ENCODE measurements at places on chromosomes 4 and X. TPM values are rescaled to one million over a fixed set of nuclear protein-coding genes. Genes with fewer than 3 reads are reported as not detected.

F8A2 gene
- total RNA-seq, result not detected

- H3K36me3 ChIP-seq, result no peaks in the 10 kb centered on the region
- no peak overlapping the region for H3K27ac ChIP-seq
- DNase-seq, result no peak
- H3K4me3 ChIP-seq, result no peak overlapping the region
Measured at GRCh38 chrX:78747971-78748370, 451 bp downstream of the LPAR4 start.

- H3K27me3 ChIP-seq, result no peaks in the 10 kb centered on the region
- no peaks in the 10 kb centered on the region for H3K36me3 ChIP-seq
- H3K4me1 ChIP-seq, result no peaks in the 10 kb centered on the region
- H3K27ac ChIP-seq, result no peak overlapping the region
Measured at GRCh38 chrX:140733766-140734342, 24.3 kb downstream of the LINC00632 start.

MAGEB2 gene
- total RNA-seq, result not detected

CXorf38 gene
- 15.0 TPM for total RNA-seq

MAGEB1 gene
- total RNA-seq, result not detected

DNA sequence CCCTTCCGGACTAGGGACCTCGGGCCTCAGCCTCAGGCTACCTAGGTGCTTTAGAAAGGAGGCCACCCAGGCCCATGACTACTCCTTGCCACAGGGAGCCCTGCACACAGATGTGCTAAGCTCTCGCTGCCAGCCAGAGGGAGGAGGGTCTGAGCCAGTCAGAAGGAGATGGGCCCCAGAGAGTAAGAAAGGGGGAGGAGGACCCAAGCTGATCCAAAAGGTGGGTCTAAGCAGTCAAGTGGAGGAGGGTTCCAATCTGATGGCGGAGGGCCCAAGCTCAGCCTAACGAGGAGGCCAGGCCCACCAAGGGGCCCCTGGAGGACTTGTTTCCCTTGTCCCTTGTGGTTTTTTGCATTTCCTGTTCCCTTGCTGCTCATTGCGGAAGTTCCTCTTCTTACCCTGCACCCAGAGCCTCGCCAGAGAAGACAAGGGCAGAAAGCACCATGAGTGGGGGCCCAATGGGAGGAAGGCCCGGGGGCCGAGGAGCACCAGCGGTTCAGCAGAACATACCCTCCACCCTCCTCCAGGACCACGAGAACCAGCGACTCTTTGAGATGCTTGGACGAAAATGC is at the start of gene WAS:
TSS of gene WAS (plus strand) at position 389 of the 572 bp plus-strand sequence. CDS start at position 444, 55 bp downstream.
- no peaks in the 10 kb centered on the region for H3K27me3 ChIP-seq
- H3K4me1 ChIP-seq, result peaks cover 36% of the 10 kb centered on the region
- H3K27ac ChIP-seq, result peak within 1 kb of the TSS; percentile 76
- H3K36me3 ChIP-seq, result peaks cover 31% of the 10 kb centered on the region
- no peak for DNase-seq

GRCh38 chr4:158786121-158786601 is 17.3 kb downstream of the FNIP2 start:
- H3K27ac ChIP-seq, result no peak overlapping the region
- no peaks in the 10 kb centered on the region for H3K27me3 ChIP-seq
- no peaks in the 10 kb centered on the region for H3K36me3 ChIP-seq
- no peaks in the 10 kb centered on the region for H3K4me1 ChIP-seq

DNA sequence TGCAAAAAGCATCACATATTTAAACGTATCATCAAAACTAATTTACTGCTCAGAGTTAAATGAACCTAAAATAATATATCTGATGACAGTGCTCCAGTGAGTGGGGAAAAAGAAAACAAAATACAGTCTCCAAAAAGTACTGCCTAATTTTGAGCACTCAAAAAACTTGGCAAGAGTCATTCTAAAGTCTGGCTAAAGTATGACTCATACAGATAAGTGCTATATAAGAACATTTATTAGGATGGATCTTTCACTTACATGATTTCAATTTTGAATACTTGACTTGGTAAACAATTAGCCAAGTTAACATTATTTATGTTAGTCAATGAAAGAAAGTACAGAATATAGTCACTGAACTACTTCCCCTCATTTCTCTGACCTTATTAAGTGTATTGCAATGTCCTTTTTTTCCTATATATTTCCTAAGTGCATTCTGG is 27.2 kb downstream of the FBXO8 start:
- H3K27ac ChIP-seq, result no peak overlapping the region
- no peak overlapping the region for H3K4me3 ChIP-seq
- no peaks in the 10 kb centered on the region for H3K27me3 ChIP-seq
- DNase-seq, result no peak
- H3K36me3 ChIP-seq, result peaks cover 10% of the 10 kb centered on the region

- no peaks in the 10 kb centered on the region for H3K4me1 ChIP-seq
- no peak overlapping the region for H3K4me3 ChIP-seq
Measured at GRCh38 chr4:47210828-47211227, 179.5 kb downstream of the GABRB1 start.

DNA sequence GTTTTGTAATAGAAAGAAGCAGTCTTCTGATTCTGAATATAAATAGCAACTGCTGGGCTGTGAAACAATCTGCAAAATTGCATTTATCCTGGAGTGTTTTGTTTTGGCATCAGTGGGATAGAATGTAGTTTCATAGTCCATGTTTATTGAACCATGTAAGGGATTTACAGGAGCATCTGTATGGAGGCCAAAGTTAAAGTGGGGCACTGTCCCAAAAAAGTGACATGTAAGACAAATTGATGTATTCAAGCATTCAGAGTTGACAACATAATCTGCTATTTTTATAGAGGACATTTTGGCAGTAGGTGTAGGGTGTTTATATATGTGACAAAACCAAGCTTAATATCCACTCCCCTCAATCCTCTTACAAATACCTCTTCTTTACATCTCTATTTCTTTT is 200.5 kb upstream of the ANK2 start:
- H3K27me3 ChIP-seq, result no peaks in the 10 kb centered on the region
- no peaks in the 10 kb centered on the region for H3K4me1 ChIP-seq
- no peak for DNase-seq
- H3K36me3 ChIP-seq, result no peaks in the 10 kb centered on the region

DNA sequence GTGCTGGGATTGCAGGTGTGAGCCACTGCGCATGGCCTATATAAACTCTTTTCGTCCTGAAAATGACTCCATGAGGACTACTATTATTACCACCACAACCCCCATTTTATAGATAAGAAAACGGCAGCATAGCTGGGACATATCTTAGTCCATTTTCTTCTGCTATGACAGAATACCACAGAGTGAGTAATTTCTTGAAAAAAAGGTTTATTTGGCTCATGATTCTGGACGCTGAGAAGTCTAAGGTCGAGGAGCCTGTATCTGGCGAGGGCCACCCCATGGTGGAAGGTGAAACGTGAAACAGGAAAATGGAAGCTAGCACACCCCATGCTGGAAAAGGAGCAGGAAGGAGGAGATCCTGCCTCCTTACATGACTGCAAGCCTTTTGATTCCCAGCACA is 68.9 kb downstream of the SMIM20 start:
- H3K4me3 ChIP-seq, result no peak overlapping the region
- no peaks in the 10 kb centered on the region for H3K4me1 ChIP-seq
- DNase-seq, result no peak
- no peak overlapping the region for H3K27ac ChIP-seq
- no peaks in the 10 kb centered on the region for H3K27me3 ChIP-seq

DNA sequence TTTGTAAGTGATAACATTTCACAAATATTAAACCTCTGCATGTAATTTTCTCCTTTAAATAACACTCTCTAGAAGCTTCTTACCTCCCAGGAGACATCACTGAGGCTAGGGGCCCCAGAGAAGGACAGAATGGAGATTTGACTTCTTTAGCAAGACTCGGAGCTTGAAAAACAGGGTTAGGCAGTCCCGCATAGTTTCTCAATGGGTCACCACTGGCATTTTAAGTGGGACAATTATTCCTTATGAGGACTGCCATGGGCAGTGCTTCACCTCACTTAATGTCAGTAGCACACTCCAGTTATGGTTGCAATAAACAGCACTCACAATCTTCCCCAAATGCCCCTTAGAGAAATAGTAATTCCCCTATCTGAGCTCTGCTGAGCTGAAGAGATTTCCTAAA is 66.7 kb upstream of the NOCT start:
- no peak for DNase-seq
- no peaks in the 10 kb centered on the region for H3K27me3 ChIP-seq
- H3K27ac ChIP-seq, result no peak overlapping the region

DNA sequence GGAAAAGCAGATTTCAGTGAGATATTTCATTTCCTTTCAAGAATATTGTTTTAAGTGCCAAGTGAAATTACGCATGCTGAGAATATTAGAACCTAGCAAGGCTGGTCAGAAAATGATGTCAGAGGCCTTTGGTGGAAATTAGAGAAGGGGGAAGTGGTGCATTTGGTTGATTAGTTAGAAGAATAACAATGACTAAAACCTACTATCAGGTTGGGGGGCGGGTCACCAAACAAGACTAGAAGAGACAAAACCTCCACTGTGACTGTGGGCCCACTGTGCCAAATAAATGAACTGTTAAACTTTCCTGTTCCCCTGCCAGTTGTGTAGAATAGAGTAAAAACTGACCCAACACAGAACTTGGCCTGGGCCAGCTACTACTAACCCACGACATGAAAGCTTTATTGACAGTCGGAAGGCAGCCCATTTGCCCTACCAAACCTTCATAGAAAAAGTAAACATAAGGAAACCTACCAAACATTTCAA is 2.9 kb downstream of the RAPGEF2 start:
- no peak for DNase-seq
- no peak overlapping the region for H3K27ac ChIP-seq
- H3K36me3 ChIP-seq, result no peaks in the 10 kb centered on the region
- H3K4me3 ChIP-seq, result no peak overlapping the region
- no peaks in the 10 kb centered on the region for H3K27me3 ChIP-seq

CSAG2 gene
- total RNA-seq, result not detected

- H3K27me3 ChIP-seq, result no peaks in the 10 kb centered on the region
- H3K4me3 ChIP-seq, result no peak overlapping the region
- H3K4me1 ChIP-seq, result no peaks in the 10 kb centered on the region
Measured at GRCh38 chr4:118985170-118986000, 96.7 kb downstream of the SYNPO2 start.

DNA sequence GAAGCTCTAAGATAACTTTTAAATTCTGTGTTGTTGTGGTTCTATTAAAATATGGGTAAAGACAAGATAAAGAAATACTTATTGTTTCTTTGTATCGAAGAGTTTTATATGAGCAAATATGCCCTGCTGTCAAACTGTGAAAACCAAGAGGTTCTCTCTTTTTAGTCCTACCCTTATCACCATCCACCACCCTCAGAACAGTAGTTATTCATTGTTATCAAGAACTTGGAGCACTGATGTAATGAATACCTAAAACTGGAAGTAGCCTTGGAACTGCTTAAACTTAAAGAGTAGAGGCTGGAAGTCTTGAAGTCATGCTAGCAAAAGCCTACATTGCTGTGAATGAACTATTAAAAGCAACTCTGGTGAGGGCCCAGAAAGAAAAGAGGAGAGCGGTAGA is 9.2 kb downstream of the PIR start:
- no peak overlapping the region for H3K27ac ChIP-seq
- H3K4me3 ChIP-seq, result no peak overlapping the region
- no peak for DNase-seq
- no peaks in the 10 kb centered on the region for H3K4me1 ChIP-seq

DNA sequence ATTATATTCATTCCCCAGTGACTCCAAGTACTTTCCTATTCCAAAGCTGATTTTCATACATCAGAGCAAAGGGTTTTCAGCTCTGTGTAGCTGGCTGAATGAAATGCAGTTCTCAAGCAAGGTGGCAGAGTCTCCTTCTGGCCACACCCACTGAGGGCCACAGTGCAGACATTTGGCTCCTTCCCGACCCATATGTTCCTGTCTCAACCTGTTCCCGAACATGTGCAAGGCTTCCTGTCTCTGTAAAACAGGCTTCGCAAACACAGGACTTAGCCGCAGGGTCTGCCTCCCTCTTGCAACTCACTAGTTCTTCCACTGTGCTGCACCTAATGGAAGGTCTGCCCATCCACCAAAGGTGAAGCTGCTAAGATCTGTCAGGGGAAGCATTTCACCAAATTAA is 249.2 kb downstream of the MID1IP1 start:
- DNase-seq, result no peak
- H3K4me1 ChIP-seq, result no peaks in the 10 kb centered on the region
- H3K36me3 ChIP-seq, result no peaks in the 10 kb centered on the region
- H3K27ac ChIP-seq, result no peak overlapping the region

GRCh38 chr4:158785718-158786117 is 16.9 kb downstream of the FNIP2 start:
- H3K4me3 ChIP-seq, result no peak overlapping the region
- H3K27me3 ChIP-seq, result no peaks in the 10 kb centered on the region
- DNase-seq, result no peak

GRCh38 chr4:141999446-142000143 is 363.2 kb downstream of the IL15 start:
- no peaks in the 10 kb centered on the region for H3K36me3 ChIP-seq
- no peaks in the 10 kb centered on the region for H3K4me1 ChIP-seq
- no peak overlapping the region for H3K27ac ChIP-seq
- no peak for DNase-seq

DNA sequence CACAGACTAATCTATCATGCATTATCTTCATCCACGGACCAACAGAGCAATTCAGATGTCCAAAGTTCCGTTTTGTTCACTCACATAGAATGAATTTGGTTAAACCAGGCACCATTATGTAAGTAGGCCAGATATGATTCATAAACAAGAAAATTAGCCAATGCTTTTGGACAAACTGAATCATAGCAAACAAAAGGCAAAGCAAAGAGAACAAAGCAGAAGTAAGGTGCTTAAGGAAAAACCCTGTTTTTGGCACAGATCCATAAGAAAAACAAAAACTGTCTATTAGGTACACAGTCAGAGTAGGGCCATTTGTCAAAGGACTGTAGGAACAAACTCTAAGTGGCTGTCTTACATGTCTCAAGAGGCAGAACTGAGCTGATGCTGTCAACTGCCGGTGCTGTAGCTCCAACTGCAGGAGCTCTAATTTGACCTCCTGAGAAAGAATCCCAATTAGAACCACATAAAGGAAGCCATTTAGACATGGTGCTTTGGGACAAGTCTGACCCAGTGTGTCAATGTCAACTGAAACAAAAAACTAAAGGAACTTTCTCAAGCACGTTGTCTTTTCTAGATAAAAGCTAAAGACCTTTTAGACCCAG is 146.7 kb downstream of the COL25A1 start:
- no peak overlapping the region for H3K4me3 ChIP-seq
- H3K4me1 ChIP-seq, result no peaks in the 10 kb centered on the region
- H3K27ac ChIP-seq, result no peak overlapping the region
- H3K27me3 ChIP-seq, result no peaks in the 10 kb centered on the region
- no peaks in the 10 kb centered on the region for H3K36me3 ChIP-seq

MAGED1 gene
- total RNA-seq, result 35.0 TPM

GRCh38 chrX:22740836-22741235 is 258.9 kb upstream of the DDX53 start:
- no peaks in the 10 kb centered on the region for H3K27me3 ChIP-seq
- no peak overlapping the region for H3K4me3 ChIP-seq
- H3K27ac ChIP-seq, result no peak overlapping the region
- H3K36me3 ChIP-seq, result no peaks in the 10 kb centered on the region
- H3K4me1 ChIP-seq, result no peaks in the 10 kb centered on the region
- no peak for DNase-seq

DNA sequence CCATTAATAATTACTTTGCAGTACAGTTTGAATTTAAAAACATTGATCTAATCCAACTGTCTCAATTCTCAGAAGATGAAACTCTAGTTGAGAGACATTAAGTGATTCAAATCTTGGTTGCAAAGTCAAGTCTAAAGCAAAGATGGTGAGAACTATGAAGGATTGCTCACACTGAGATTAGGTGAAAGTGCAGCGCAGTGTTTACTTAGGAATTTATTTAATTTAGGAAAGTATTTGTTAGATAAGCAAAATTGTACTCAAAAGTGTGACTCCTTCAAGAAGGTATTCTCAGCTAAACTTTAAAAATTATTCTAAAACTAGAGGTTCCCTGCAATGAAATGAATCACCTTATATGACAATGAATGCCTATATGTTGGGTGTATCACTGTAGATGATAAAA is 454.9 kb downstream of the PDGFC start:
- no peaks in the 10 kb centered on the region for H3K36me3 ChIP-seq
- H3K4me3 ChIP-seq, result no peak overlapping the region
- no peaks in the 10 kb centered on the region for H3K27me3 ChIP-seq
- no peak overlapping the region for H3K27ac ChIP-seq
- no peak for DNase-seq

GSX2 gene
- not detected for total RNA-seq
